ENCODE measurements at places on chromosomes 4 and X.

DNA sequence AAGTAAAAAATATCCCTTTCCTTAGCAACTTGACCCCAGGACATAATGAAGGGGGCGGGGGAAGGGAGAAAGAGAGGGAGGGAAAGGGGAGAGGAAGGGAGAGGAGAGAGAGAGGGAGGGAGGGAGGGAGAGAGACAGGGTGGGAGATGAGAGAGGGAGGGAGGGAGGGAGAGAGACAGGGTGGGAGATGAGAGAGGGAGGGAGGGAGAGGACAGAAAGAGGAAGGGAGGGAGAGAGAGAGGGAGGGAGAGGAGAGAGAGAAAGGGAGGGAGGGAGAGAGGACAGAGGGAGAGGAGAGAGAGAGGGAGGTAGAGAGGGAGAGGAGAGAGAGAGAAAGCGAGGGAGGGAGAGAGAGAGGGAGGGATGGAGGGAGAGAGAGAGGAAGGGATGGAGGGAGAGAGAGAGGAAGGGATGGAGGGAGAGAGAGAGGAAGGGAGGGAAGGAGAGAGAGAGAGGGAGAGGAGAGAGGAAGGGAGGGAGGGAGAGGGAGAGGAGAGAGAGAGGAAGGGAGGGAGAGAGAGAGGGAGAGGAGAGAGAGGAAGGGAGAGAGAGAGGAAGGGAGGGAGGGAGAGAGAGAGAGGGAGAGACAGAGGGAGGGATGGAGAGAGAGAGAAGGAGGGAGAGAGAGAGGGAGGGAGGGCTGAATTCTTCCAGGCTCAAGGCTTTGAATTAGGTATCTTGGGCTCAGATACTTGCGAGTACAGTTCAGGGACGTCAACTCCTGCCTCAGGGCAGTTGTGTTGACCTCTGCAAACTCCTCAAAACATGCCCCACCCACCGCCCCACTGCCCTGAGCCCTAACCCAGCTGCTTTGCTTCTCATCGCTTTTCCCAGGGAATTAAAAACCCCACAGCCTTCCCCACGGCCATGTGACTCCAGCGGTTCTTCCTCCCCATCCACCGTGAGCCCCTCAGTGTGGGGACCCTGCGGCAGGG, 40.0 kb upstream of the ADRA2C start:
- DNase-seq, result no peak

- DNase-seq, result no peak
Measured at GRCh38 chr4:154344686-154345085, 146.9 kb downstream of the DCHS2 start.

DNA sequence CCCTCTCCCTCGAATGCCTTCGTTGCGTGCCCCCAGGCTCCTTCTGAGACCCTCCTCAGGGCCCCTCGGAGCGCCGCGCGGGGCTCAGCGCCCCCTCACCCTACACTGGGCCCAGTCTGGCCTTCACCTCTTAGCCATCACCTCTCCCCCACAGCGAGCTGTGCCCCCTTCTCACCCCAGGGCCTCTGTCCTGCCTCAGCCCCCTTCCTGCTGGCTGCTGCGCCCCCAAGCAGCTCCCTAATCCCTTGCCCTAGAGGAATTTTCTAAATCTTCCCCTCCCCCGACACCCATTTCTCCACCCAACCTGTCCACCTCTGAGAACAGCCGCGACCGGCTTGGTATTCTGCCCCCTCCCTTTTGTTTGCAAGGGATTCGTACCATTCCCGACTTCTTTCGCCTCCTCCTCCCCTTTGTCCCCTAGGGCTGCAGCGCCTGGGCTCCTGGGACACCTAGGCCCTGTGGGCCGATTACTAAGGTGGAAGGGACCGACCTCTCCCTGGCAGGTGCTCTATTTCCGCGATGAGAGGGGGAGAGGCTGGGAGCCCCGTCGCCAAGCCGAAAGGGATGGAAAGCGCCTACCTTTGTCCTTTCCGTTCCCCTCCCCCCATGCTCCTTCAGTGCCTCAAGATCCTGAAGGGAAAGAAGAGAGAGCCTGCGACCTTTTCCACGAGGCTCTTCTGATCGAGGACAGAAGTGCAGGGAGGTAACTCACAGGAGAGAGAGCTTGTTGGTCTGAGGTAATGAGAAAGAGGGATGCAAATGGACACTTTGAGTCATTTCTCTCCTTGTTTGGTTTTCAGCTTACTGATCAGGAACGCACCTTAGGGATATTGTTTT, 10.9 kb downstream of the DLG3 start:
- DNase-seq, result no peak

DNA sequence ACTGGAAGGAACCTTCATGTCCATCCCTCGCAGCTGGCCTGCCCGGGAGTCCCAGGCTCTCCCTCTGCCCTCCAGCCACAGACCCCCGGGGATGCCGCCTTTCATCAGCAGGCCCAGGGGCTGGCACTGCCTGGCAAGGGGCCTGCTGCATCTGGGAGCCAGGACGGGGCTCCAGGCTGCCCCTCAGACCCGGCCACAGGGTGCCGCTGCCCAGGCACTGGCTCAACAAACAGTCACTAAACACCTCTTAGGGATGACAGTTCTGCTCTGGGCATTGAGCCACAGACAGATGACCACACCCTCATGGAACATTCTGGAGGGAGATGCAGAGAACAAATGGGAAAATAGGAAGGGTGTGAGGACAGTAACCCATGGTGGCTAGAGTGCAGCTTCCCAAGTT, 109.3 kb downstream of the HMX1 start:
- no peak for DNase-seq

DNA sequence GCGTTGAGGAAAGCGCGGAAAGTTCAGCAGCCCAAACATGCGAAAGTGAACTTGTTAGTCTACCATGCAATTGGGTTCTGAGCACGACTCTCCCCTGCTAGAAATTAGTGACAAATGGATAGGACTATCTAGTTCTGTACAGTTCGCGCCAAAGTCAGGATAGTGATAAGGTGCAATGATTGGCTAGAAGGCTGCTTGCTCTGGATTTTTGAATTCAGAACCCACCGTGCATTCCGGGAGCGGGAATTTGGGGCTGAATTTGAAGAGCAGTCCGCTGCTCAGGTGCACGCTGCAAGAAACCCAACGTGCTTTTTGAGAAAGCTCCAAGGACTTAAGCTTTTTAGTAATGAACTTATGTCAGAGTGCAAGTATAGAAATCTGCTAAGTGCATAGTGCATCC, 732 bp upstream of the ESX1 start:
- DNase-seq, result no peak

DNA sequence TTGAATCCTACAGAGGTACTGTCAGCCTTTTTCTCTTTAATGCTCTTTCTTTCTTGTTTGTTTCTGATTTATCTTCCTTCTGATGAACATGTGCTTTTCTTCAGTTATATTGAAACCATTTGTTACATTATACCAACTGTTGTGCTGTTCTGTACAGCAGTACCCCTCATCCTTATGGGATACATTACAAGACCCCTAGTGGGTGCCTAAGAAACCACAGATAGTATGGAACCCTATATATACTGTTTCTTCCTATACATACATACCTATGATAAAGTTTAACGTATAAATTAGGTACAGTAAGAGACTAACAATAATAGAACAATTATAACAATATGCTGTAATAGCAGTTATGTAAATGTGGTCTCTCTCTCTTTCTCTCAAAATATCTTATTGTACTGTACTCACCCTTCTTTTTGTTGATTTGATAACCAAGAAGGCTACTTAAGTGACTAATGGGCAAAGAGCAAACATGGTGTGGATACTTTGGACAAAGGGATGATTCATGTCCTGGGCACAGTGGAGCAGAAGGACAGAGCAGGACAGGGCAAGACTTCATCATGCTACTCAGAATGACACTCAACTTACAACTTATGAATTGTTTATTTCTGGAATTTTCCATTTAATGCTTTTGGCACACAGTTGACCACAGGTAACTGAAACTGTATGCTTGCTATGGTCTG, 10.7 kb upstream of the YIPF7 start:
- no peak for DNase-seq

- DNase-seq, result no peak
Measured at GRCh38 chr4:111652986-111653385, 492.3 kb upstream of the FAM241A start.

GRCh38 chrX:130173190-130173895, 1.6 kb downstream of the RAB33A start:
- DNase-seq, result peak; percentile 70

GRCh38 chr4:58136604-58137003, 1026.4 kb upstream of the IGFBP7 start:
- no peak for DNase-seq

- DNase-seq, result peak; percentile 84
Measured at GRCh38 chrX:72121383-72121782, 10.3 kb downstream of the RTL5 start.

- DNase-seq, result no peak
Measured at GRCh38 chr4:58981828-58982227, 1871.6 kb upstream of the IGFBP7 start.

DNA sequence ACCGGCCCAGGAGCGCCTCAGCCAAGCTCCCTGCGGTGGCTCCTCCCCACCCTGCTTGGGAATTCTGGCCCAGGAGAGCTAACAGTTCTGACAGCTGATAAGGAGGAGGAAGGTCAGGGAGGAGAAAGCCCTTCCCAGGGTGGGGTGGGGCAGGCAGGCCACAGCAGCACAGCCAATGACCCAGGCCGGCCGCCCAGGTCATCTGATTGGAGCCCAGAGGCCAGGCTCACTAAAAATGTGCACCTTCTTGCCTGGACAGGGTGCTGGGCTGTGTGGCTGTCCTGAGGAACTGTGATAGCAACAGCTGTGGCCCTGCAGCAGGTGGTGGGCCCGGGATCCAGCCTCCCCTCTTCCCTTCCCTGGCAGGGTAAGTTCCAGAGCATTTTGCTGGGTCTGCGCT, 17.2 kb upstream of the SH3TC1 start:
- no peak for DNase-seq

DNA sequence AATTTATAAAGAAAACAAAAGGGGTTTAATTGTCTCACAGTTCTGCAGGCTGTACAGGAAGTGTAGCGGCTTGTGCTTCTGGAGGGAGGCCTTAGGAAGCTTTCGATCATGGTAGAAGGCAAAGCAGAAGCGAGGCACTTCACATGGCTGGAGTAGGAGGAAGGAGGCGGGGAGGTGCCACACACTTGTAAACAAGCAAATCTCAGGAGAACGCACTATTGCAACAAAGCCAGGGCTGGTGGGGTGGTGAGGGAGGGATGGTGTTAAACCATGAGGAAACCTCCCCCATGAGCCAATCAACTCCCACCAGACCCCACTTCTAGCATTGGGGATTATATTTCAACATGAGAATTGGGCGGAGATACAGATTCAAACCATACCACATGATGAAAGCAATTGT, 1116.3 kb downstream of the FAT4 start:
- no peak for DNase-seq

DNA sequence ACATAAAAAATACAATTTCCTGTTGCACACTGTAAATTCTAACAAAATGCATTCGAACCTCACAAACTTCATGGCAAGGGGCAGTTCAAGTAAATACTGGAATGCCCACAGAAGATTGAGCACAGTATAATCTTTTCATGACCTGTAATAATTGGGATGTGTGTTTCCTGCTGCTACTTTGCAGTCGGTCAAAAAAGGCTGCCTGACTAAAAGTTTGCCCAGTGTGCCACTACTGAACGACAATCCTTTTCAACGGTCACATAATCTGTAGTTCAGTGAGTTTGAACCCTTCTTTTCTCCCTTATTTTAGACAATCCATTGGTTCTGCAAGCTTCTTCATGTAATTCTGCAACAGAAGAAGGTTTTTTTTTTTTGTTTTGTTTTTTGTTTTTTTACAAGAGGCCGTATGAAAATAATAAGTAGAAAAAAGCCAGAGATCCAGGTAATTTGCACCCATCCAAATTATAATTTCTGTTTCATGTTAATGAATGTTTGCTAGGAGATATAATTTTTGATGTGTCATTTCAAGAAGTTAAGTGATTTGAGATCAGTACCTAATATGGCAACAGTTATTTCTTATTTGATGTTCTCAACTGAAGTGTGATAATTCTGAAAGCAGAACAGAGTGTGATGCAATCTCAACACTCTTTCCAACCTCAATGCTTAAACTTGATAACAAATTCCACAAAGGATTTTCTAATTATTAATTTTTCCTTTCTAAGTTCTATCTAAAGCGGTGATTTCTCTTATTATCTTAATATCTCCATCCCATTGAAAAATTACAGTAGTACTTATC, 237.6 kb downstream of the FSTL5 start:
- no peak for DNase-seq

GRCh38 chr4:183426507-183426906, 17.9 kb upstream of the CDKN2AIP start:
- no peak for DNase-seq
